ENCODE measurements at places on chromosomes 2 and 18. TPM values are rescaled to one million over a fixed set of nuclear protein-coding genes. Genes with fewer than 3 reads are reported as not detected.

DNA sequence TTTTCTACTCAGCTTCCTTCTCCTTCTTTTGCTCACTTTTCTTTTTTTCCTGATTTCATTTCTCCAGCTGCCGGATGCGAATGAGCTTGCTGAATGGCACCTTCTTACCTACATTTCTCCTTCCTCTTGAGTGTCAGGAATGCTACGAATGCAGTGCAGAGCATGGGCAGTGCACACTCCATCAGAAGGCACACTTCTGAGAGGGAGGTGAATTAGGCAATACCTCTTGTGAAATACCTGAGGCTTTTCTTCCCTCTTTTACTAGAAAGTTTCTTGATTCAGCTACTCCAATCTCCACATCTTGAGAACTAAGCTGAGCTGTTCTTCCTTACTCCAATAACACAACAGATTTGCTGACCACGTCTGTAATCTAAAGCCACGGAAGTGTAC, 51.1 kb downstream of the PLEKHM3 start:
- no peak for DNase-seq

GRCh38 chr18:61589053-61589723, 256.0 kb downstream of the CDH20 start:
- no peak for DNase-seq

- no peak for DNase-seq
These were observed 1.7 kb downstream of the EVA1A start for GRCh38 chr2:75558786-75559679.

- DNase-seq, result no peak
These were observed 18.0 kb upstream of the DNAH6 start for GRCh38 chr2:84498150-84498799.

- no peak for DNase-seq
These were observed 93.6 kb upstream of the CBLN2 start for GRCh38 chr18:72637721-72638120.

DNA sequence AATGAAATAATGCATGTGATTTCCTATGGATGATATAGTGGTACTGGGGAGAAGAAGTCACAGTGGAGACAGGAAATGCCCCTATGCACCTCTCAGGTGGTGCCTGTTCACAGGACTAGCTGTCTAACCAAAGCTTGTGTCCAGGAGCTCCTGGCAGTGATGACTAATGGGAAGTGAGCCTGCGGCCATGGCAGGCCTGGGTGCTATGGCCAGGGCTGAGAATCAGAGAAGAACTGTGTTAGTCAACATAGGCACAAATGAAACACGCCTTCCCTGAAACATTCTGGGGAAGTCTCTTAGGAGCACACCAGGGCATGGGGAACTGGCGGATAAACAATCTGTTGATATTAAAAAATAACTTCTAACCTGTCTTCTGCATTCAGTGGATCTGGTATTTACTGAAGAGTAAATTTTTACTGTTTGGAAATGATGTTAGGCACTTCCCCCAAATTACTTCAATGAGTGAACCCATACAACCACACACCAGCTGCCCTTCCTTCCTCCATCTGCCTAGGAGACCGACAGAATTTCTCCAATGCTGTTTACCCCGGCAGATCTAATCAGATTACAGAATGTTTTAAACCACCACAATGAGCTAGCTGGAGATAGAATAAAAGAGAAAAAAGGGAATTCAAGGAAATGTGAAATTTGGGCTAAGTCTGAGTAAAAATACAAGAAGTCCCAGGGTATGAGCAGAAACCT, 67.4 kb downstream of the MEP1B start:
- DNase-seq, result no peak

DNA sequence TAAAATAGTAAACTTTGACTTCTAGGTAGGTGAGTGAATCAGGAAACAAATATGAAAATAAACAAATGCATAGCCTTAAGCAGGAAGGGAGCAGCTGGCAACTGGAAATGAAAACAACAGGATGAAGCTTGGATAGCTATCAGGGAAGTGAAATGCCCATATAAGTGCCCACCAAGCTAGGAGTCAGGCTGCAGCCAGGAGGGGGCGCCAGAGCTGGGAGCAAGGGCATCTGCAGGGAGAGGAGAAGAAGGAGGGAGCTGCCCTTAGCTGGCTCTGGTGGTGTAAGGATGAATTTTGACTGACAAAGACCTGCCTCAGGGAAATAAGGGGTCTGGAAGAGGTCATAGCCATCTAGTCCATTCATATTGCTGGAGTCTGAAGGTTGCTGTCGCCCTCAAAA, 298.3 kb downstream of the TDRD15 start:
- peak; percentile 63 for DNase-seq

DNA sequence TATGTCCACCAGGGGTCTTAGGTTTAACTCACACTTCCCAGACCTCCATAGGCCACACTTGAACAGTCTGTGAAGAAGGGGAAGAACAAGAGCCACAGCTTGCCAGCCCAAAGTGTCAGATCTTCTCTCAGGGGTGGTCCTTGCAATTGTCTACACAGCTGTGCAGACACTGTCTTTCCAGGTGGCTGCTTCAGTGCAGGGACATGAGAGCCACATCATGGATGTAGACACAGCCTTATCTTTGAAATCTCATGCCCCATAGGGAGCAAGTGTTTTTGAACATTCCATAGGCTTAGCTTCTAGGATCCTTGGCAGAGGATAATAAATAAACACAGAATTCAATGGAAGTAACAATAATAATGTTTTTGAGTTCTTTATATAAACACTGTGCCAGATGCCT, 6.7 kb downstream of the ZNF407 start:
- DNase-seq, result no peak

DNA sequence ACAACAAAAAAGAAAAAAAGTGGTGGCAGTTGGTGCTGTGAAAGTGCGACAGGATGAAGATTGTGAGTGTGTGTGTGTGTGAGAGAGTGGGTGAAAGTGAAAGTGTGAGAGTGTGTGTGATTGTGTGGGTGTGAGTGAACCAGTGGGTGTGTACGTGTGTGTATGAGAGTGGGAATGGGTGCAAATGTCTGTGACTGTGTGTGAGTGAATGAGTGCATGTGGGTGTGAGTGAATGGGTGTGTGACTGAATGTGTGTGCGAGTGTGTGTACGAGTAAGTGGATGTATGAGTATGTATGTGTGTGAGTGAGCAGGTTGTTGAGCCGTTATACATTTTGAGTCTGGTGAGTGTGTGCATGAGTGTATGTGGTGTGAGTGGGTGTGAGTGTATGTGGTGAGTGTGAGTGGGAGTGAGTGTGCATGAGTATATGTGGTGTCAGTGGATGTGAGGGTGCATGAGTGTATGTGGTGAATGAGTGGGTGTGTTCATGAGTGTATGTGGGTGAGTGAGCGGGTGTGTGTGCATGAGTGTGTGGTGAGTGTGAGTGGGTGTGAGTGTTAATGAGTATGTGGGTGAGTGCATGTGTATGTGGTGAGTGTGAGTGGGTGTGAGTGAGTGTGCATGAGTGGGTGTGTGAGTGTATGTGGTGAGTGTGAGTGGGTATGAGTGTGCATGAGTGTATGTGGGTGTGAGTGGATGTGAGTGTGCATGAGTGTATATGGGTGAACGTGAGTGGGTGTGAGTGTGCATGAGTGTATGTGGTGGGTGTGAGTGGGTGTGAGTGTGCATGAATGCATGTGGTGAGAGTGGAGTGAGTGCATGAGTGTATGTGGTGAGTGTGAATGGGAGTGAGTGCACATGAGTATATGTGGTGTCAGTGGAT, 69.3 kb upstream of the HPCAL1 start:
- no peak for DNase-seq

GRCh38 chr2:234512884-234513669, 16.2 kb upstream of the ARL4C start:
- DNase-seq, result no peak

DNA sequence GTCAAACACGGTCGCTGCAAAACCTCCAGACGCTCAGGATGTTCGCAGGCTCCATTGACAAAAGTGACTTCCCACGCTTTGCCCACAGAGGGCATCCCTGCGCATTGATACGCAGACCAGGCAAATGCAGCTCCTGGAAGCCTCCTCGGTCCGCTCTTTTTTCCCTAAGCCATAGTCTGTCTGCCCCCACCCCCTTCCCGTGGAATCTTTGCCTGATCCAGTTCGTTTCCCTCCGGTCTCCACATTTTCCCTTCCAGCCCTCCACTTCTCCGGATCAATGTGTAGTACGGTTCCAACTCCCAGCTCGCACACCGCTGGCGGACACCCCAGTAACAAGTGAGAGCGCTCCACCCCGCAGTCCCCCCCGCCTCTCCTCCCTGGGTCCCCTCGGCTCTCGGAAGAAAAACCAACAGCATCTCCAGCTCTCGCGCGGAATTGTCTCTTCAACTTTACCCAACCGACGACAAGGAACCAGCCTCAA, at the start of gene DCC:
Gene DCC, plus strand, starts transcription at position 307 of the 481 bp plus-strand sequence. CDS start 591 bp downstream, outside the sequence.
- peak; percentile 98 for DNase-seq

DNA sequence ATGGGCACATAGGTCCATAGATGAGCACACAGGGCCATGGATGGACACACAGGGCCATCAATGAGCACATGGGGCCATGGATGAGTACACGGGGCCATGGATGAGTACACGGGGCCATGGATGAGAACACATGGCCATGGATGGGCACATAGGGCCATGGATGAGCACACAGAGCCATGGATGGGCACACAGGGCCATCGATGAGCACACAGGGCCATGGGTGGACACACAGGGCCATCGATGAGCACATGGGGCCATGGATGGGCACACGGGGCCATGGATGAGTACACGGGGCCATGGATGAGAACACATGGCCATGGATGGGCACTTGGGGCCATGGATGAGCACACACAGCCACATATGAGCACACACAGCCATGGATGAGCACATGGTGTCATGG, 192.6 kb upstream of the HDAC4 start:
- no peak for DNase-seq

DNA sequence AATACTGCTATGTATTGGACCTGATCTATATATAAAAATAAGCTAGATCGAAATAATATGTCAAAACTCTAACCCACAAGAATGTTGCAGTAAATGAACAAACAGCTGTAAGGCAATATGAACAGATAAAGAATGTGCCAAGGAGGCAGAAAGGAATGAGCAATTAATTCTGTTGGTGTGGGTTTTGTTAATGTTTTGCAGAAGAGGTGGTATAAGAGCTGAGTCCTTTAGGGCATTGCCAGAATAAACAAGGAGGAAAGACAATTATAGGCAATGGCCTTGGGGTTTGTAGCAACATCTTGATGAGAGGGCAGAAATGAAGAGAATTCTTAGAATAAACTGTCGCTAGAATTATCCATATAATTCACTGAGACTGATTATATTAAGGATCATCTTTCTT, 240.9 kb upstream of the GULP1 start:
- DNase-seq, result no peak

- DNase-seq, result peak; percentile 11
These were observed 282.0 kb upstream of the PXDN start for GRCh38 chr2:2026252-2026831.

GRCh38 chr2:118340103-118340502, 251.8 kb downstream of the INSIG2 start:
- peak; percentile 6 for DNase-seq

- no peak for DNase-seq
These were observed 86.8 kb downstream of the SPRED2 start for GRCh38 chr2:65345631-65346030.

GRCh38 chr18:7102131-7102530, 15.5 kb downstream of the LAMA1 start:
- DNase-seq, result no peak

DNA sequence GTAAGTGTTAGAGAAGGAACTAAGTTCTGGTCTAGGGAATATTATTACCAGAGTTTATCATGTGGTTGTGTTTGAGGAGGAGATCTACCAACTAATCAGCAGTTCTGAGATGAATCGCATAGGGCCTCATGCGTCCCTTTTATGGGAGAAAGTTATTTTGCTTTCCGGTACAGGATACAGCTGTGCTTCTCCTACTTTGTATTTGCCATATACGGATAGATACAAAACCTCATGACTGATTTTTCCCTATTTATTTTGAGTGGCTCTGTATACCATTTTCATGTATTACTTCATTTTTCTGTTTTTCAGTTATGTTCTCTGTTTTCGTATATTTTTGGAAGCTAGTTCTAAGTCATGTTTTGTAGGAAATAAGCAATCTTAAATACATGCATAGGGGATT, 66.8 kb downstream of the ACSL3 start:
- DNase-seq, result no peak

GRCh38 chr2:239318790-239319661, 81.8 kb downstream of the HDAC4 start:
- DNase-seq, result peak; percentile 18

- DNase-seq, result peak; percentile 58
These were observed 256.0 kb downstream of the DCDC2C start for GRCh38 chr2:3959372-3959771.

DNA sequence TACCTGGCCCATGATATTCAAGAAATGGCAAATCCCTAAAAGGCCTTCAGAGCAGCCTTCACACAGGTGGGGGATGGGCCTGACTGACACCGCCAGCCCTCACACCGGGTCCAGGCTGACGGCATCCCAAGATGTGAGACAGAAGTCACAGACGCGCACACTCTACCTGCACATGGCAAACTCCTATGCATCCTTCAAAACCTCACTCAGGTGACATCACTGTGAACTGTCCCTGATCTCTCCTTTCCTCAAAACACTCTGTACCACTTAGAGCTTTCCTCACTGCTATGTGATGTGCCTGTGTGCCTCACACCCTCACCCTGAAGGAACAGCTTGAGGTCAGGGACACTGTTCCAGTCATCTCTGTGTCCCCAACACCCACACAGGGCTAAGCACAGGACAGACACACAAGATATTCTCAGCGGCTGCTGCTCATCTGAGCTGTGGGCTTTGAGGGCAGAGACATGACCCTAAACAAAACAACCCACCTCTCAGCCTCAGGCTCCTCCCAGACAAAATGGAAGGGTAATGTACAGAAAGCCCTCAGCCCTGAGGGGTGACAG, 27.5 kb downstream of the BIN1 start:
- no peak for DNase-seq

- no peak for DNase-seq
These were observed 18.6 kb upstream of the ZNF532 start for GRCh38 chr18:58845928-58846724.

DNA sequence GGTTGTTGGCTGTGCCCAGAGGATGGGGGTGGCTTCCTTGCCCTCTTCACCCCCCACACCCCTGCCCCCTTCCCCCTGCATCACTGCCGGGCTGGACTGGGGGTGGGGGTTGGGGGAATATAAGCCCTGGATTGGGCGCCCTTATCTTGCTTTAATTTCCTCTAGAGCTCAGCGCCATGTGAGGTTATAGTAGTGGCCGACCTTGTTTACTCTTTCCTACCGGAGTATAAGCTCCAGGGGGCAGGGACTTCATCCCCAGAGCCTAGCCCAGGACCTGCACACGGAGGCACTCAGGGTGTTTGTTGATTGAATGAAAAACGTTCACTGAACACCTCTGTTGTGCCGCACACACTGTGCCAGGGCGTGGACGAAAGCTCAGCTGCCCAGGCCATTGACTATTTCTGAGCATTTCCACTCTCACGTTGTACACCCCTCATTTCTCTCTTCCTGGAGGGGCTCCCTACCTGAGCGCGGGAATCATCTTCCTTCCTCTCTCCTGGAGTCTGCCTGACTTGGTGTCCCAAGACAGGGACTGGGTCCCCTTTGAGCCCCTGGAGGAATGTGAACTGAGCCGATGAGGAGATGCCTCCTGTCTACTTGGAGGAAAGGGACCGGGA, 9.3 kb upstream of the SPATA3 start:
- DNase-seq, result no peak

The IL36RN gene
- total RNA-seq, result not detected

The PRSS56 gene
- total RNA-seq, result not detected

The COLEC12 gene
- 0.86 TPM for total RNA-seq

The MAP2 gene
- 2.0 TPM for total RNA-seq

The G6PC2 gene
- not detected for total RNA-seq

The MEP1B gene
- 0.26 TPM for total RNA-seq

The CPO gene
- total RNA-seq, result not detected

The HAAO gene
- total RNA-seq, result 2.4 TPM

The HTR2B gene
- total RNA-seq, result not detected

The CD28 gene
- not detected for total RNA-seq

The ANO7 gene
- 0.45 TPM for total RNA-seq

The MFSD2B gene
- not detected for total RNA-seq

The FRZB gene
- total RNA-seq, result 3.6 TPM

The POTEC gene
- not detected for total RNA-seq

Measured in A673 (cell line).